Activated CD8-positive, alpha-beta memory T cell treated with anti-CD3 and anti-CD28 coated beads, Interleukin-2, amount 50 U/mL, for 4 hours (primary cell): ENCODE measurements at places on chromosomes 2 and 18.

DNA sequence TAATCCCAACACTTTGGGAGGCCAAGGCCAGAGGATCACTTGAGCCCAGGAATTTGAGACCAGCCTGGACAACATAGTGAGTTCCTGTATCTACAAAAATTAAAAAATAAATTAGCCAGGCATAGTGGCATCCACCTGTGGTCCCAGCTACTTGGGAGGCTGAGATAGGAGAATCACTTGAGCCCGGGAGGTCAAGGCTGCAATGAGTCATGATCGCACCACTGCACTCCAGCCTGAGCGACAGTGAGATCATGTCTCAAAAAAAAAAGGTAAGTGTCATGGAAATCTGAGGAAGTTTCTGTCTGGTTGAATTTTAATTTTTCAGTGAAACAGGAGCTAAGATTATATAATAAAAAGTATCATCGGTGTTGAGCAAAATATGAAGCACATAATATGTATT is 2.5 kb upstream of the C2orf15 start:
- DNase-seq: no peak

DNA sequence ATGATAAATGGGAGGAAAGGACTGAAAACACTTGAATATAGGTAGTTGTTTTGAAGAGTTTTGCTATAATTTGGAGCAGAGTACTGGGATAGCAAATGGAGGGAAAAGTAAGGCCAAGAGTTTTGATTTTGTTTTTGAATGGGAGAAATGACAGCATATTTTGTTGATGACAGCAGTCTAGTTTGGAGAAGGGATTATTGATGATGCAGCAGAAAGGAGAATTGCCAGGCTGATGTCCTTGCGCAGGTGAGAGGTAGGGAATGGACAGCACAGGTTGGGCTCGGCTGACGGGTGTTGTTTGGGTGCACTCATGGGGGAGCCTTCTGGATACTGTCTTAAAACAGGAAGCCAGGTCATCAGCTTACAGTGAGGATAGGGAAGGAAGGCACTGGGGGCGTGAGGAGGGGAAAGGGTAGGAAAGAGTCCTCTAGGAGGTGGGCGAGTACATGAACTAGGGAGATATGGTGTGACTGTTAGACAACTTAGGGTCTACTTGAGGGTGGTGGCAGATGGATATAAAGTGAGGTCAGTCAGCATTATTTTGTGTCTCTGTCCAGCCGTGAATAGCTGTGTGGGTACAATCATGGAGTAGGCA is 10.4 kb downstream of the NCAPH start:
- DNase-seq: no peak

GRCh38 chr2:28367667-28368356 is 24.8 kb upstream of the FOSL2 start:
- no peak for DNase-seq

- DNase-seq: no peak
Observed at GRCh38 chr2:24183366-24184069, 8.7 kb downstream of the FAM228A start.

DNA sequence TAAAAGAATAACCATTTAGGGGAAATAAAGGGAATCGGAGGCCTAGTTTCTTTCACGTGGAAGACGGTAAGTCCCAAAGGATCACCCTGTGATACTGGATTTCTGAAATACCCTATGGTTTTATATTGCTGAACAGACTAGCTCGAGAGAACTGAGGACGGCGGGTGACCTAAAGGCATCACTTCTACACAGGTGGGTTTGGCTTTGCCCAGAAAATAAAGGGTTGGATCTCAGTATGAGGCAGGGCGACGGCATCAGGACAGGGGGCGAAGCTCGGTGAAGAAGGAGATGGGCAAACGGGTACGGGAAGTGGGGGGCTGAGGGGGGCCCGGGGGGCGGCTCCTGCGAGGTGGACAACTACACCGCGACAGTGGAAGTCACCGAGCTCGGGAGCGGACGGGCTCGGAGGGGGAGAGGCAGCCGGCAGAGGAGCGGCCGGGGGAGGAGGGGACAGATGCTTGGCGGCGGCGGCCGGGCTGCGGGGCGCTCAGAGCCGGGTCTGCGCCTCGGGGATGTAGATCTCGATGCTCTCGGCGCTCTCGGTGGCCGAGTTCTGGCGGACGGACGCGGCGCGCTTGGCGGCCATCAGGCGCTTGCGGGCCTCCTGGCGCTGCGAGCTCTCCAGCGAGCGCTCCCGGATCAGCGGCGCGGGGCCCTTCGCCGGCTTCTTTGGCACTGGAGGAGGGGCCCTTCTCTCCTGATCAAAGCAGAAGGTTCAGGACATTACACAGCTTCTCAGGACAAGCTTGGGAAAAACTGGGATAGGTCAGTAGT is 48.9 kb downstream of the TGIF1 start:
- DNase-seq: no peak

DNA sequence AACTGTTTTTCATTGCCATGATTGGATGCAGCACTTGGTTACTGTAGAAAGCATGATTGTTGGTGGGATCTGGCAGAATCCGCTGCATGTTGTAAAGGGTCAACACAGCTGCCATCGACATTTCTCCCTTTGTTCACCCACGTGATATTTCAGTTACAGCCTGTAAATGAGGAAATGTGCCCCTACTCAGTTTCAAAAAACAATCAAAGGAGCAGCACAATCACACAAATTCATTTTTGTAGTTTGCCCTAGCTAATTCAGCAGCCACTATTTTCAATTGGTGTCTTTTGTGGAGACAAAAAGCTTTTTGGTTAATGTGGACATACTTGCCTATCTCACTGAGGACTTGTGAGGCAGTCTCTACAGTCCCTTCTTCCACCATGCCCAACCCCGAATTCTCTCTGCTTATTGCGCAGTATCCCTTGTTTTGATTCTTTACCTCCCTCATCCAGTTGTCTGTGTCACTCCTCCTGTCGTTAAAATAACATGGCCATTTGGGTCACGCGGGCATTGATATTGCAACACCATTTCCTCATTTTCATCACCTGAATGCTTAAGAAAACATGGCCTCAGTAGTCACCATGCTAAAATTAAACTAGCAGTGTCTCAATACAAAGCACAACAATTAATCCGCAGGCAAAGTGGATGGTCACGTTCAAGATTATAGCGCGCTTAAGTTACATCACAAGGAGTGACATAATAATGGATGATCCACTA is 6.4 kb upstream of the PROC start:
- no peak for DNase-seq

DNA sequence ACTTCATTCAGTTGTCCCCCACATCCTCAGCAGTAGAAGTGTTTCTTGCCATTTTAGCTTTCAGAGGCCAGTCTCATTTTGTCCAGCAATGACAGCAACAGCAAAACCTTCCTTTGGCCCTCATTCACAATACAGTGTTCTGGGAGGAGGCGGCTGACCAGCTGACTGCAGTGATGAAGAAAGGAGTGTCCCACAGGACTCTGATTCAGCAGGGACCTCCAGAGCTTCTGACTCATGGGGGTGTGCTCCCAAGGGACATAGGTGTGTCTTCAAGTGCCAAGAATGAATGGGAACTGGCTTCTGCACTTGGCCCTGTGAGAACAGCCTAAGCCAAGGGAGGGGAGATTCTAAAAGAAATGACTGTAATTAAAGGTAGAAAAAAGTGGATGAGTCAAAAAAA is 147.0 kb upstream of the PELI1 start:
- DNase-seq: no peak

- DNase-seq: no peak
Observed at GRCh38 chr2:239891698-239892097, 133.4 kb downstream of the NDUFA10 start.
